ENCODE measurements at places on chromosomes 16 and 17. TPM values are rescaled to one million over a fixed set of nuclear protein-coding genes. Genes with fewer than 3 reads are reported as not detected.

NSF gene
- 39.2 TPM for total RNA-seq

SLC6A4 gene
- total RNA-seq, result 0.90 TPM

DHRS13 gene
- total RNA-seq, result 3.6 TPM

KRT39 gene
- total RNA-seq, result 0.12 TPM

PRRT2 gene
- total RNA-seq, result 0.38 TPM

SPATA22 gene
- not detected for total RNA-seq

CCL17 gene
- not detected for total RNA-seq

MMD gene
- 8.5 TPM for total RNA-seq

LITAFD gene
- total RNA-seq, result not detected

IRX3 gene
- total RNA-seq, result 2.0 TPM

PRSS8 gene
- not detected for total RNA-seq

SPSB3 gene
- total RNA-seq, result 55.7 TPM

TBC1D28 gene
- not detected for total RNA-seq

GAA gene
- 10.1 TPM for total RNA-seq

GPRC5C gene
- 9.7 TPM for total RNA-seq

Data from smooth muscle cell of the coronary artery (primary cell).